ENCODE measurements at places on chromosomes 13 and 19.

DNA sequence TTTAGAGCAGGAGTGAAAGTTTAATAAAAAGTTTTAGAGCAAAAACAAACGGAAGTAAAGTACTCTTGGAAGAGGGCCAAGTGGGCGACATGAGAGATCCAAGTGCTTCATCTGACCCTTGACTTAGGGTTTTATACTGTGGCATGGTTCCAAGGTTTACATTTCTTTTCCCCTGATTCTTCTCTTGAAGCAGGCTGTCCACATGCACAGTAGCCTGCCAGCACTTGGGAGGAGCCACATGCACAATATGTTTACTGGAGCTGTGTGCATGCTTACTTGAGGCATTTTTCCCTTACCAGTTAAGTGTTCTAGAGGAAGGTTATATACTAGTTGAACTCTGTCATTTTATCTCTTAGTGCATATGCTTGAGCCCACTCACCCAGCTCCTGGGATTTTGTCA is 295.6 kb downstream of the TBC1D4 start:
- no peak for DNase-seq

GRCh38 chr13:110298505-110299282 is 8.3 kb downstream of the COL4A1 start:
- no peak for DNase-seq

DNA sequence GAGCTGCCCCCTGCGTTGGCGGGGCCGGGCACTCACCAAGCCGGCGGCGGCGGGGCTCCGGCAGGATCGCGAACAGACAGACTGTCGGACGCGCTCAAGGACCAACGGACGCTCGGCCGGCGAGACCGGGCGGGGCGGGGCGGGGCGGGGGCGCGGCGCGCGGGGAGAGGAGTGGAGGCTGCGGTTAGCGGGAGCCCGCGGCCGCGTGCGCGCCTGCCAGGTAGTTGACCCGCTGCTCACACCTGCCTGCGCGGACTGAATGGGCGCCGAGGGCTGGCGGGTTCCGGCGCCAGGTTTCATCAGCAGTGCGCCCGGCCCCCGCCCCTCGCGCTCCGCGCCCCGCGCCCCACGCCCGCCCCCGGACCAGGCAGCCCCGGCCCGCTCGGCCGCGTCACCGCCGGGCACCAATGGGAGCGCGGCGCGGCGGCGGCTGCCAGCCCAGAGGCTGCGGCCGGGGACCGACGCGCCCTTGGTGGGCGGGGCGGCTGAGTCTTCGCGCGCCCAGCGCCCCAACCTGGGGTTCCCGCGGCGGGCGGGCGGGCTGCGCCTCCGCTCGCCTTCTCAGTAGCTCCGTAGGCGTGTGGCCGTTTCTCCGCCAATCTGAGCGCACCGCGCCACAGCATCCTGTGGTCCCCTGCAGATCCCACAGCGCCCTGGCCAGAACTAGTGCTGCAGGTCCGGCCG is at the start of gene SLC7A1:
SLC7A1 (minus strand) TSS at position 309 of the 684 bp plus-strand sequence. CDS start 59,500 bp downstream, outside the sequence.
- peak; percentile 72 for DNase-seq

- DNase-seq, result no peak
Observed at GRCh38 chr19:54905421-54905802, 536 bp upstream of the NCR1 start.
